ENCODE measurements at places on chromosomes 5 and 9. TPM values are rescaled to one million over a fixed set of nuclear protein-coding genes. Genes with fewer than 3 reads are reported as not detected.

GFI1B gene
- total RNA-seq = not detected

LTC4S gene
- total RNA-seq = 1.7 TPM

UIMC1 gene
- 46.4 TPM for total RNA-seq

ADGRD2 gene
- total RNA-seq = not detected

FBLL1 gene
- not detected for total RNA-seq

PAEP gene
- total RNA-seq = not detected

STKLD1 gene
- 1.3 TPM for total RNA-seq

OTP gene
- total RNA-seq = not detected

PLEKHG4B gene
- not detected for total RNA-seq

CAPSL gene
- total RNA-seq = not detected

ANXA2R gene
- 9.3 TPM for total RNA-seq

ADAMTS16 gene
- total RNA-seq = not detected

PCDHB8 gene
- total RNA-seq = not detected

TTLL11 gene
- total RNA-seq = 2.8 TPM

SLC46A2 gene
- total RNA-seq = not detected

DMGDH gene
- total RNA-seq = not detected

SOHLH1 gene
- total RNA-seq = not detected

TEX53 gene
- not detected for total RNA-seq

UBAP2 gene
- 43.0 TPM for total RNA-seq

CDKN2AIPNL gene
- total RNA-seq = 22.4 TPM

NUTM2F gene
- total RNA-seq = not detected

FABP6 gene
- not detected for total RNA-seq

FAXDC2 gene
- total RNA-seq = not detected

MYORG gene
- total RNA-seq = 1.2 TPM

SQSTM1 gene
- 274 TPM for total RNA-seq

FBXL7 gene
- not detected for total RNA-seq

NUTM2G gene
- not detected for total RNA-seq

KCNV2 gene
- not detected for total RNA-seq

CXCL14 gene
- not detected for total RNA-seq
